ENCODE measurements at places on chromosomes 7 and 10.

GRCh38 chr7:158809596-158809995 lies 19.7 kb downstream of the ESYT2 start:
- DNase-seq: no peak

DNA sequence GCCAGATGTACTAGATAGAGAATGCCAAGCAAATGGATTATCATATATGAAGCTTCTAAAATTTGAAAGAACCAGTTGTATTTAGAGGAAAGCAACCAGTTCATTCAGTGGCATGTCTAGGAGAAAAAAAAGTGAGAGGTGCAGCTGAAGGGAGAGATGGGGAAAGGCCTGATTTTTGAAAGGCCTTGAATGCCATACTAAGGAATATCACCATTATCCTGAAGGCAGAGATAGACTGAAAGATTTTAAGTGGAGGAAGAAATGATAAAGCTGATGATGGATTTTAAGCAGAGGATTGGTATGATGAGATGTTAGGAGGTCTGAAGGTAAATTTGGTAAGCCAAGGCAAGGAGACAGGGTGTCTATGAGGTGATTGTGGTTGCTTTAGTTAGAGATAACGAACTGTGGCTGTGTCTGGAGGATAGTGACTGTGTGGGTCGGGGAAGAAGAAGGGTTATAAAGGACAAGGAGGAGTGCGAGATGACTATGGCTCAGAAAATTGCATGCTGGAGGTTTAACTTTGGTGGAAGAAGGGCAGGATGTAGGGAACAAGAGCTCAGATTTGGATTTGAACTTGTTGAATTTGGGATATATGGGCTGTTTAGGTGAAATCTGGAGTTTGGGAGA lies 330.8 kb downstream of the EXOC4 start:
- no peak for DNase-seq

DNA sequence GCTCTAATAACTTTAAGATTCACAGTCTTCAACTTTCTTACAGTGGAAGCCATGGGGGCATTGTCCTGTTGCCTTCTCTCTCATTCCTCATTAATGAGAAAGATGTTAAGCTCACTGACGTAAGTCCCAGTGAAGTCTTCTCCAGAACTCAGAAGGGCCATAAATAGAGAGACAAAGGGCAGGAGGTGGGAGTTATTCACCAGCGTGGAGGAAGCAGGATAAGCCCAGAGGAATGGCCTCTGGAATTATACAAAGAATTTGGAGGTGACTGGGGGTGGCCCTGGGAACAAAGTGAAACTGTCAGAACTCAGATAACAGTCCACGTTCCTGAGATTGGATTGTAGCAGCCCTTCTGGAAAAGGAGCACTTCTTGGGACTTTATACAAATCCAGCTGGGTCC lies 52.4 kb downstream of the SORBS1 start:
- no peak for DNase-seq

DNA sequence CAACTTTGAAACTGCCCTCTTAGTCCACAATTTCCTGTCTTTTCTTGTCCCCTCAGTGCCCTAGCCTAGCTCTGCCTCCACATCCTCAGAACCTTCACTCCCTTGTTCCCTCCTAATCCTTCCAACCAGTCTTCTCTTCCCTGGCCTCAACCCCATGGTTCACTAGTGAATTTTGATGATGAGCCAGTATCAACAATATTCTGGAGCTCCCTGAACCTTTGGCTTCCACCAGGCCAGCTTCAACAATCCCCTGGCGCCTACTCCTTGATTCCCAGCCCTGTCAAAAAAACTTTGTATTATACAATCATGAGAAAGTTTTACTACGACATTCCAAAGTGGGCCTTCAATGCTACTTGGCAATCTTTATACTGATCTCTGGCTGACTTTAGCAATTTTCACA lies 116.5 kb downstream of the LMBR1 start:
- no peak for DNase-seq

DNA sequence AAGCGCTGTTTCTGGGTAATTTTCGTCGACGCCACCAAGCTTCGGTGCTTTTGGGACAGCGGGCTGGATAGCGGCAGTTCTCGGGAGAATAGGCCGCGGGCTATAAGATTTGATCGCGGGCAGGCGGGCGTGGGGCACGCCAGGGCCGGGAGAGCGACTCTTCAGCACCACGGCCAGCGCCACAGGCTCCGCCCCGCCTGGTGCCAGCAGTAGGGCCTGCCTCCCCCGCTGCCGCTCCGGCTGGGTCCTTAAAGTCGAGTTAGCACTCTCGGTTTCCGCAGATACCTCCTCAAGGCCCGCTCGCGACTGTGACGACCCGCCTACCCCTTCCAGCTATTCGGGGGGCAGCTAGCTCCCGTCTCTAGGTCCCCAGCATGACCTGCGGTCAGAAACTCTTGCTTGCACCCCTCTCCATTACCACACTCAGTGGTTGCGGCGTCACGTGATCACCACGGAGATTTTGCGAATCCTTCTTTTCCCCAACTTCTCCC lies 9.4 kb downstream of the NXPH1 start:
- peak; percentile 72 for DNase-seq

DNA sequence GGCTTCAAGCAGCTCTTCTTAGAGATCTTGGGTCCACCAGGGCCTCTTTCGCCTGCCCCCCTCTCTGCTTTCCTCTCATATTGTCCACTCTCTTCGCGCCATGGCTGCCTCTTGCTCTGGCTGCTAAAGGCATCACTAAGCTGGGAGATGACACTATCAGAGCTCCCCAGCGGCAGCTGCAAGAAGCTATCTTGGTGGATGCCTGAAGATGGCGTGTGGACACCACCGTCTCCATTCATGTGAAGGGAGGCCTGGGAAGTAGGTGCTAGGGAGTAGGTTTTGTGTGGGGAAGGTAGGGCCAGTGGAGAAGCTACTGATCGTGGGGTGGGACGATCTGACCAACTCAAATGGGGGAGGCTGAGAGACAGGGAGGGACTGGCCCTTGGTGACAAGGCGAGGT lies 45.9 kb upstream of the PDLIM1 start:
- no peak for DNase-seq

DNA sequence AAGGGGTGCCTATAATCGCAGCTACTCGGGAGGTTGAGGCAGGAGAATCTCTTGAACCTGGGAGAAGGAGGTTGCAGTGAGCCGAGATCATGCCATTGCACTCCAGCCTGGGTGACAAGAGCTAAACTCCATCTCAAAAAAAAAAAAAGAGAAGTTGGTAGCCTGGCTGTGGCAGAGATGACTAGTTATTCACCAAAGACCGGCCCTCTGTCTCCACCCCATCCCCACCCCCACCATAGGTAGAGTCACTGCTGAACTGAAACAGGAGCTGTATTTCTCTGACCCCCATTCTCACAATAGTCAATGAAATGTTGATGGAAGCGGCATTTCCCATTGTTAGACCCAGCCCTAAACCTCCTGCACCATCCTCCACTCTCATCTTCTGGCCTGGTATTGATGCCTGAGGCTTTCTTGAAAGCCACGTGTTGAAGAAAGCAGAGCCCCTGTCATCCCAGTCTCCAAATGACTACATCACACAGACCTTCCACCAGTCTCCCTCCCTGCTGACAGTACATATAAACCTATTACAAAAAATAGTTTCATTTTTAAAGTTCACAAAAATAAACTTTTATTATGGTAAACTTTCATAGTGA lies 9.4 kb upstream of the PIK3CG start:
- peak; percentile 17 for DNase-seq
